HL-60 (cell line): ENCODE measurements at places on chromosomes 2 and 18.

- DNase-seq: no peak
Observed at GRCh38 chr2:219664944-219665343, 37.5 kb downstream of the SLC4A3 start.

GRCh38 chr2:79993144-79993543 lies 311.4 kb downstream of the LRRTM1 start:
- DNase-seq: peak; percentile 17

- DNase-seq: no peak
Observed at GRCh38 chr2:235116885-235117492, 165.2 kb downstream of the SH3BP4 start.

DNA sequence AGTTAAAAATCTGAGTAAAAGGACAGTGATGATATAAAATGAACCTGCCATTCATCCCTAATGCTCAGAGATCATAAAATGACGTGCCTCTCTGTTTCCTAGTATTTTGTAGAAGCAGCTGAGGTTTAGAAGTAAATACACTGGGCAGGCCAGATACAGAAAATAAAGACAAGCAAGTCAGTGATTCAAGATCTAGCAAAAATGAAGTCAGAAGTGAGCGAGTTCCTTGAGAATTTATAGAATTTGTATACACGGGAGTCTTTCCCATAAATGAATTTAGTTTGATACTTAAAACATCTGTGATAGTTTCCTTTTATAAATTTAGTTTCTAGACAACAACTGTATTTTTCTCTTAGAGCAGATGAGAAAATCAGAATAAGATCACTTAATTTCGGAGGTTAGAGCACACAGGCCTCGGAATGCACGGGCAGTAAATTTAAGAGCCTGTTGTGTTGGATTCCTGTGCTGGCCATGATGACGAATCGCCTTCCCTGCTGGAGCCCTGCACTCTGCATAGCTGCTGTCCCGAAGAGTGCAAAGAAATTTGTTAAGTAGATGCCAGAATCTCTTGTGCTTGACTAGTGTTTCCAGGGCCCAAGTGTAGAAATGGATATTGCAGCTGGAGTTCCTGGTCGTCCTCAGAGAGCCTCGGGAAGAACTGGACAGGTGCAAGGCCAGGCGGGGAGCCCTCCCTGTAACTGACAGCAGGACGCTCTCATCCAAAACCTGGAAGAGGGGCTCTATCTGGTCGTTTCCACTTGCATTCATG lies 83.7 kb upstream of the RBM44 start:
- no peak for DNase-seq

DNA sequence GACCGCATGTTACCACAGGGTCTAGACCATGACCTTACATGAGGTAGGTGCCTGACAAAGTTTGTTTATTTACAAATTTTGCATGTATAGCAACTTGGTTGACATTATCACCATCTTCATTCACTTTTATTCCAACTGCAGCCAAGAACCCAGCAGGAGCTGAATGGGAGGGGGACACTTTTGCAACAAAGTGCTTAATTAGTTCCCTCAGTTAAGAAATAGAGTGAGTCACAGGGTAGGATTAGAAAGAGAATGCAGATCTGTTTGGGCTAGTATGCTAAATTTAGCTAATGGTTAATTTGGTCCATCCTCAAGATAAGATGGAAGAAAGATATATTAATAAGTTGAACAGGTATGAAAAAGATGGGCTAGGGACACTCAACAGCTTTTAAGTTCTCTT lies 678.9 kb downstream of the ARHGAP15 start:
- peak; percentile 3 for DNase-seq

GRCh38 chr2:101011152-101011551 lies 9.1 kb downstream of the RPL31 start:
- no peak for DNase-seq

DNA sequence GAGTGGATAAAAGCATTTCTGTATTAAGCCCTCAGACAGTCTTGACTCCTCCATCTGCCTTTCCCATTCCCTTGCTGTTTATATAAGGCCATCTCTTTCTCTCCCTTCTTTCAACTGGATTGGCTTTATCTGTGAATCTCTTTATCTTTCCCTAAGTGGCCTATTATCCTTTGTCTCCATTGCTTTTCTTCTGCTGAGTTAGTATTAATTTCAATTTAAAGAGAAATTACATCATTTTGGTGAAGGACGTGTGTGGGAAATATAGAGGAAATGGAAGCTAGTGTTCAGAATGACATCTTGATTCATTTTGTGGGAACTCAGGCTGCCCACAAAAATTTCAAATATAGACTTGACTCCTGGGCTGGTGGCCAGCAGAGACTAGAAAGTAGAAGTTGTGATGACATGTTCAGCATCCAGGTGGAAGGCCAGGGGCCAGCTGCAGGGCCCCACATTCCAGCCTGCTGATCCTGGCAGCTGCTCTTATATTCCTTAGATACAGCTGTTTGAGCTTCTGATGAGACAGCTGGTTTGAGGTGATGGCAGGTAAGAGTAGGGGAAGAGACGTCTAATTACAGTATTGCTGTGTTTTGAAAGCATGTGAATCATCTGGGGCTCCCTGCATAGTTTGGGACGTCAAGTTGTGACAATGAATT lies 52.3 kb downstream of the DIS3L2 start:
- peak; percentile 25 for DNase-seq

- DNase-seq: no peak
Observed at GRCh38 chr2:182553483-182553882, 126.6 kb upstream of the PDE1A start.

GRCh38 chr2:240056678-240057077 lies 3.4 kb upstream of the OR6B3 start:
- no peak for DNase-seq

DNA sequence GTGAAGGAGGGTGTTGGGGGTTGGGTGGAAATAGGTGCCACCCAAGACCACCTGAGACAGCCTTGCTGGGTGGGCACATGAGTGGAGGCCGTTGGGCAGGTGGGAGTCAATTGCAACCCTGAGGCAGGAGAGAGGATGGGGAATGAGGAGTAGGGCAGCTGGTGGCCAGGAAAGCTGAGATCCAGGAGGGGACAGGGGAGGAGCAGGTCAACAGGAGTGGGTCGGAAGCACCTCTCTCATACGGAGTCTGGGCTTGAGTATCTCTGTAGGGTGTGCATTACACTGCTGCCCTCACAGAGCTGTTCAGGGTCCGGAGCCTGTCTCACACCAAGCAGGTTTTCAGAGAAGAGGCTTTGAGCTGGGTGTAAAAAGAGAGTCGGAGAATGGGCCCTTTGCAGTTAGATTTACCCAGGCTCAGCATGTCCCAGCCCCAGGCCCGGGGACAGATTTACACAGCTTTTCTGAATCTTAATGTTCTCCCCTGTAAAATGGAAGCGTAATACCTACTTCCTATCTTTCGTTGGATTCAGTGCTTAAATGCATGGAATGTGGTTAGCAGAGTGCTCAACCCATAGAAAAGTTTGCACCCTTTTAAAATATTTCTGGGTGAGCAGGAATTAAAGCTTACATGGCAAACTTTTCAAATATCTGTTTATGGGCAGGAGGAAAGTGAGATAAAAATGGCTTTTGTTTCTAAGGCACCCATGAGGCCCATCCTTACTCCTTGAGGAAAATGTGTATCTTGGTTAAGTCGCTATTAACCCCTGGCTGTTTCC lies 144.0 kb upstream of the MYCN start:
- no peak for DNase-seq

GRCh38 chr2:120952318-120952717 lies 216.7 kb downstream of the GLI2 start:
- DNase-seq: no peak
